Coronary artery (tissue), 2 donors: ENCODE measurements at places on chromosomes 7 and 10.

DNA sequence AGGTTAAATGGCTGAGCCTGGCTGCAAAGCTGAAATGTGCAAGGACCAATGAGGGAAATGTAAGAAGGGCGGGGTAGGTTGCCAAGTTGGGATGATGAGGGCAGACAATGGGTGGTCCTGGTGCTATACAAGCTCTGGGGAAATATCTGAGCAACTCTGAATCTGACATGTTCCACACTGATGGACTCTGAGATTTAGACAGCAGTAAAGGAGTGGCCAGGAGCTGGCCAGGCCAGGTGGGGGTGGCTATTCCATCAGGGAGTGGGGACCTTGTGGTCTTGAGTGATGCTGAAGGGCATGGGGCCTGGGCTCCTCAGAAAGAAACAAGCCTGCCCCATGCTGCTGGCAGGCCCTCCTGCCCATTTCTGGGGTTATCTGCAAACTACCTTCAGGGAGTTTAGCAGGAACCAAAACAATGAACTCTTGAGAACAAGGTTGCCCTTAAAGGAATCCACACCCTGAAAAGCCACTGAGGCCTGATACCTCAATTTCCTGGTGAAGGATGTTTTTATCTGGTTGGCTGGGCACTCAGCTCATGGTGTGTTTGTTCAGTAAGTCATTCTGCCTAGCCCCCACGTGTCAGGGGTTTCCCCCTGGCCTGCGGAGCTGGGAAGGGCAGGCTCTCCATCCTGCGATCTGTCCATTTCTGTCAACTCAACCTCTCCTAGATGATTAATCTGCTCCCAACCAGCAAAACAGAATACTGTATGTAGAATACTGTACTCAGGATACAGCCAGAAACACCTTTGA is 143.3 kb upstream of the TNS3 start:
- no peak for DNase-seq

GRCh38 chr10:117497736-117498135 is 44.8 kb upstream of the EMX2 start:
- no peak for DNase-seq

DNA sequence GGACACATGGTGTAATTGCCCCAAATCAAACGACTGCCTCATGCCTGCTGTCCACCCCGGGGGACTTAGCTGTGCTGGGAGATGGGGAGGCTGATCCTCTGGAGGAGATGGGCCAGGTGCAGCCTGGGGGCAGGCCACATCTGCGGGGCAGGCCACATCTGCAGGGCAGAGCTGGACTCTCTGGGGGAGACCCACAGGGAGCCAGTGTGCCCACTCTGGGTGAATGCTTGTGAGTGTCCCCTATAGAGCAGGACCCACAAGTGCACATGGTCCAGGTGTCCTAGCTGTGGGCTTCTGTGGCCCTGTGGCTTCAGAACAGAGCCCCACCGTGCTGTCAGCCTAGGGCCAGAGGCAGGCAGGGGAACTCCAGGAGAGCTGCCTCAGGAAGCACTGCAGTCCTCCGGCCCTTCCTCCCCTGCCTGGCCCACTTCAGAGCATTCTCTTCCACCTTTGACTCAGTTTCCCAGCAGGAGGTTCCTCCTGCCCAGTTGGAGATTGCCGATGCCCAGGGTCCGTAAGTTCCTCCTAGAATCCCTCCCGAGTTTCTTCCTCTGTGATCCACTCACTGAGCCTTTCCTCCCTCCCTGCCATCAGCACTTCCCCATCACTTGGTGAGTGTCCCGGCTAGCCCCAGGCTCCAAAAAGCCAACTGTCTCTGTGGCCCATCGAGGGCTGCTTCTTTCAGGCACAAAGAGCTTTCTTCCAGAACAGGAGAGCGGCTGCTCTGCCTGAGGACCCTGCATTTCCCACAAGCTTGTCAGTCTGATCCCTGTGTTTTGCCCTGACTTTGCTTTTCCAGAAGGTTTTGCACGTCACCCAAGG is 50.3 kb downstream of the ADCYAP1R1 start:
- peak; percentile 38 for DNase-seq

DNA sequence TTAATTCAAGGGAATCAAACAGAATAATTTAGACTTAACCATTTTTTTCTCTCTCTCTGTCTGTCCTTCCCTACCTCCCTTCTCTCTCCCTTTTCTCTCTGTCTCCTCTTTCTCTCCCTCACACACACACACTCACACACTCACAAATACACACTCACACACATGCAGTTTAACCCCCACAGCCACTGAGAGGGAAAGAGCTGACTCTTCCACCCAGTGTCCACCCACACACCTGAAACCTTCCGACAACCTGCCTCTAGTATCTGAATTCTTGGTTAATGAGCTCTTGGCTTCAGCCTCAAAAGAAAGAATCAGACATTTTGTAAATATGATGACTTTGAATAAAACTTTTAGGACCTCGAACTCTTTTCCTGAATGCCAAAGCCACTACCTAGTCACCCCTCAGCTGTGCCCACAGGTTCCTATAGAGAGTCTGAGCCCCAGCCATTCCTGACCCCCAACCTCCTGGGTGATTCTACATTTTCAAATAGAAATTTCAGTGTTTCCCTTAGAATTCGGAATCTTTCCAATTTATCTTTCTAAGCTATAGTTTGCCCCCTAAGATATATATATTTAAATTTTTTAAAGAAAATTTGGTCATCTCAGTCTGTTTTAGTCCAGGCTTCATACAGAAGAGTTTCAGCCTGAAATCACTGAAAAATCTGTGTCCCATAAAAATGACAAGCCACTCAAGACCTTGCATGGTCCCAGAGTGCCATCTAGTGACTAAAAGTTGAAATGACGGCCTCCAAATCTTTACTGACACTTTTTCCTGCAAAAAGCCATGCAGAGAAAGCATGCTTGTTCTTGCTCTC is 202.8 kb downstream of the IPMK start:
- DNase-seq: no peak

DNA sequence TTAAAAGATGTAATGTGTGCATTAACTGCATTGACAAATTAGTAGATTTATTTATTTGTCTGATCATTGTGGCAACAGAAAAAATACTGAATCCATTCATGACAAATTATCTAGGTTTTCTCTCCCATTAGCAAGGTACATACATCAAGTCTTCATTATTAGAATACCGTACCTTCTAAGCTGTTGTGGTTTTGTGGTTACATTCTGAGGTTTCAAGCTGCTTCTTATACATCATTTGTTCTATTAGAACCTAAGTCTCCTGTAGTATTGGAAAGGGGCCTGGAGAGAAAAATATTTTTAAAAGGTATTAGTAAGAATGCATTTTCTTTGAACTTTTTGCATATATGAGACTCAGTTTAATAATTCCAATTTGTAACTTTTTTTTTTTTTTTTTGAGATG is 26.3 kb upstream of the CACNB2 start:
- no peak for DNase-seq

DNA sequence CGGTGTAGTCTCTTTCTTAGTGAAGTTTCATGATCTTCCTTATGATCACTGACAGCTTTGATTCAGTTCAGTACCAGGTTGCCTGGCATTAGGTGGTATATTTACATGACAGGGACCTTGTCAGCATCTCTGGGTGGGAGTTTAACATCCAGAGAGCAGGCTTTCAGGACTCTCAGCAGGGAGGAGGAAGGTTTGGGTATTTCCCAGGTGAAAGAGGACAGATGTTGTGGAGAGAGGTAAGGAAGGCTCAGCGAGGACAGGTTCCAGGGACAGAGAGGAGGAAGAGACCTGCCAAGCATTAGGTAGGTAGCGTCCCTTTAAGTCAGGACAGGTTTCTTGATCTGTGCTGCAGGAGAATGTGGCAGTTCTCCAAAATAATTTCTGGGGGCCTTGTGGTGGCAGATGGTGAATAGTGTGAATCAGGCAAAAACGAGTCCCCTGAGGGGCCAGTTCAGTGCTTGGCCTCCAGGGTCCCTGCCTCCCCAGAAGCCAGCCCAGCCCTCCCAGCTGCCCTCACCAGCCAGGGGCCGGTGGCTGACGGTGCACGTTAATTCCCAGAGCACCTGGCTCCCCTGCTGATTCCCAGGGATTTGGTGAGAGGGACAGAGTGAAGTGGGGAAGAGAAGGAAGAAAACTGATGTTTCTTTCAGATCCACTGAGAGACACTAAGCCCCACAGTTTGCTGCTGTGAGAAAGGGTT is 82.0 kb downstream of the VWC2 start:
- no peak for DNase-seq

DNA sequence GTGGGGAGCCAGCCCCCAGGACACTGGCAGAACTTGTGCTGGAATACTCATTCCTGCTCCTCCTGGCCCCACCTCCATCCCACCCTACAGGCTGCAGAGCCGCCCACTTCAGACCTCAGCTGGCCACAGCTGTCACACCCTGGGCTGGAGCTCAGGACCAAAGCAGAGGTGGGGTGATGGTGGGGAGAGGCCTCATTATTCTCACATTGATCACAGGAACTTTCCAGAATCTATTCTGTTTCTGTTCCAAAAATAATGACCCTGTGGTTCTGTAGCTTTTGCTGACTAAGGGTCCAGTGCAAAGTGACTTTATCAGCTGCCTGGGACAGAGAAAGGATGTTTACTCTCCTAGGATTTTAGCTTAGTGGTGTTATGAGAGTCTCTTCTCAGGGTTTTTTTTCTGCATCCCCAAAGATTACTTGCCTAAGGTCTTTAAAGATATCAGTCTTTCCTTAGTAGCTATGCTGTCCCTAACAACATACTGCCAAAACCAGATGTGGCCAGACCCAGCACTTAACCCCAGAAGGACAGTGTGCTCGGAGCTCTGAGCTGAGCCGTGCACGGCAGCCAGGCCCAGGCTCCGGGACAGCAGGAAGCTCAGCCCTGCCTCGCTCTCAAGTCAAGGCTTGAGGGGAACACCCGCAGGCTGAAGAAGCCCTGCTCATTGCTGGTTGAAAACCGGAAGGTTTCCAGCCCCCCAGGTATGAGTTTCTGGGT is 223.3 kb downstream of the MLLT10 start:
- no peak for DNase-seq

DNA sequence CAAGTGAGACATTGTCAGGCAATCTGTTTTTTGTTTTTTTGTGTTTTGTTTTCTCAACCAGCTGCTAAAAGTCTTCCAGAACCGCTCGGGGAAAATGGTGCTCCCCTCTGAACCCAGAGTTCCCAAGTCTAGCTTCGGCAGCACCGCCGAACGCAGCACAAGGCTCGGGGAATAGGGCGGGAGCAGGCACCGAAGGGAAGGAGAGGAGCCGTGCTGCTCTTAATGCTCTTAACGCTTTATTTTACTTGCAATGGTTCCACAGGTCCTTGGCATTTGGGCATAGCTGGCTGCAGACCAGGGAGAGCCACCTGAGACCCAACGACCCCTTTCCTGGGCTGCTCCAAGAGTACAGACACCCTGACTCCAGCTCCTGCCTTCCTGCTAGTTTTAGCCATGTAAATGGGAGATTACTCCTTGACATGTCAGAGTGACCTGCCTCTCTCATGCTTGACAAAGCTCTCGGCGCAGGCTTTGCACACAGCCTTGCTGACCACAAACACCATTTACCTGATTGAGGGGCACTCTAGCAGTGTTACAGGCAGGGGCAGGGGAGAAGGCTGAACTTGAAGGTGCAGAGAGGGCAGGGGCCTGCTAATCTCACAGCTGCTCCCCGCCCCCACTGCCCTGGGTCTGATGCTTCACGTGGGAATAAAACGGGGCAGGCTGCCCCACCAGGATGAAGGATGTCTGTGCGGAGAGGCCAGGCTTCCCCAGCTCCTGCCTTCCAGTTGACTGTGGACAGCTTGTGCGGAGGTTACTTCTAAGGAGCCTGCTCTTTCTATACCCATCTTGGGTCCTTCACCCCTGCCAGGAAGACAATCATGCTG is 58.6 kb upstream of the EFCAB10 start:
- no peak for DNase-seq

GRCh38 chr7:68622500-68622899 is 975.8 kb upstream of the AUTS2 start:
- DNase-seq: no peak

GRCh38 chr10:26729395-26729794 is 31.9 kb downstream of the PDSS1 start:
- DNase-seq: no peak

GRCh38 chr10:119538632-119539358 is 3.7 kb downstream of the RGS10 start:
- DNase-seq: no peak

GRCh38 chr7:143038635-143039034 is 11.7 kb upstream of the OR9A2 start:
- no peak for DNase-seq

GRCh38 chr7:122033641-122034040 is 110.4 kb downstream of the AASS start:
- DNase-seq: no peak

DNA sequence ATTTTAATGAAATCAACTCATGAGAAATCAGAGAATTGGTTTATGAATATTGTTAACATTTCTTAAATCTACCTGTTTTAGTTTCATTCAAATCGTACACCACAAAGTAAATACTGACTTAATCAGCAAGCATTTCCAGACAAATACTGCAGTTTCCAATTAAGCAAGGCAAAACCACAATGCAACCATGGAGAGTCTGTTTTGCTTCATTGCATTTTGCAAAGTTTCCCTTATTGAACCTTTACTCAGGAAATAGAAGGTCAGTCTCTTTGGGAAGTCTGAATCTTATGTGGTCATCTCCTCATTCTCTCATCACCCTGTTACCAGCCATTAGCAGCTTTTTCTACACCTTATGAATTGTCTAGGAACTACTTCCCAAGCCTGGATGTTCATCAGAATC is 400.5 kb downstream of the IPMK start:
- no peak for DNase-seq

GRCh38 chr10:74955796-74956195 is 129.4 kb downstream of the KAT6B start:
- no peak for DNase-seq

- DNase-seq: no peak
Observed at GRCh38 chr10:77289027-77289501, 348.5 kb downstream of the KCNMA1 start.

DNA sequence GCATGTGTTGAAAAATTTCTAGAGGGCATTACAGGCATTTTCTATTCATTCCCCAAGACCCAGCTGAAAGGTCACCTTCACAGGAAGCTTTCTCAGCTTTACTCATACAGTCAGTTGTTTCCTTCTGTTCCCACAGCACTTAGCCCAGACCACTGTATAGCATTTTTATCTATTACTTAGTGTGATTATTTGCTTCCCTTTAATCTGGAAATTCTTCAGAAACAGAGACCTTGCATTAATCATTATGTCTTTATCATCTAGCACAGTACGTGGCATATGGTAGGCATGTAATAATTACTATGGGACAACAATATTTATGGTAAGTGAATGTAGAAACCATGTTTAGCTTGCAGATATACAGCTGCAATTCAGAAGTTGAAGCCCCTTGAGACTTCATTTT is 38.2 kb upstream of the CDK6 start:
- no peak for DNase-seq

DNA sequence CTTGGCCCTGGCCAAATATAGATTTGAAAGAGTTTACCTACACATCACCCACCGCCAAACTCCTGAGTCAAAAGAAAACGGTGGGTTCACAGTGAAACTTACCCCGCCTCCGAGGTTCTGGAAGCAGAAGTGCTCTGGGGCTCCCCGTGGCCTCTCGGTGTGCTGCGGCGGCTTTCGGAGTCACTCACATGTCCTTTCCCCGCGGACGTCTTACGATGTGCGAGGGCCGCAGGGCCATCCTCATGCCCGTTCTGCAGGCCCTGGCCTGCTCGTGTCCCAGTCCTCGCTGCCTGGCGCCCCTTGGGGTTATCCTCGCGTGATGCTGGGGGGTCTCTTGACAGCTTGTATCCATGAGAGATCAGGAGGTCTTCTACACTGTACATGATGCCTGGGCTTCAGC is 12.0 kb downstream of the JCAD start:
- no peak for DNase-seq

GRCh38 chr10:1381339-1381738 is 325.2 kb downstream of the WDR37 start:
- DNase-seq: peak; percentile 2

GRCh38 chr7:68074242-68074641 is 1077.6 kb downstream of the TYW1 start:
- DNase-seq: no peak
